ENCODE measurements at places on chromosomes 16 and 17. TPM values are rescaled to one million over a fixed set of nuclear protein-coding genes. Genes with fewer than 3 reads are reported as not detected.

The CX3CL1 gene
- 21.8 TPM for total RNA-seq

The NLRC5 gene
- total RNA-seq = 8.8 TPM

The CIAO3 gene
- total RNA-seq = 34.0 TPM

The OTOP3 gene
- not detected for total RNA-seq

The NRN1L gene
- total RNA-seq = 1.1 TPM

The ACSM2A gene
- not detected for total RNA-seq

The ABCA8 gene
- 0.23 TPM for total RNA-seq

The PPM1E gene
- total RNA-seq = 2.9 TPM

The DCAF7 gene
- total RNA-seq = 60.4 TPM

The DOC2B gene
- total RNA-seq = 1.5 TPM

The CDR2L gene
- total RNA-seq = 32.0 TPM

The VTN gene
- 2.3 TPM for total RNA-seq

The TEX14 gene
- not detected for total RNA-seq

The MPP2 gene
- total RNA-seq = 3.5 TPM

The TP53TG3F gene
- 0.54 TPM for total RNA-seq

Measured in Panc1 (cell line).